Right renal cortex interstitium (tissue), 3 donors: ENCODE measurements at places on chromosomes 5 and 9.

DNA sequence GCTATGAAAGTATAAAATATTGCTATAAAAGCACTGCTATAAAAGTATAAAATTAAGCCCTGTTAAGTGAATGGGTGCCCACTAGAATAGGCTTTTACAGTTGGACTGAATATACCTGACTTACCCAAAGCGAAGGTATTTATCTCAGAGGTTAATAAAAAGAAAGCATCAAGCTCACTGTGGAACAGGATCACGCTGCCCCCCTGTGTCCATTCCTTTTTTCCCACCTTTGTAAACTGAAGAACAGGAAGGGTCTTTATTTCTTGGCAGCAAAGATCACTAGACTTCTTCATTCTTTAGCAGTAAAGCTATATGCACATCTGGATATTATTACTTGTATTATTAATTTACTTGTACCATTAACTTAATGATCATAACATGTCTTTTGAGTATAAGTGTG lies 22.1 kb upstream of the PLPP6 start:
- DNase-seq, result no peak

DNA sequence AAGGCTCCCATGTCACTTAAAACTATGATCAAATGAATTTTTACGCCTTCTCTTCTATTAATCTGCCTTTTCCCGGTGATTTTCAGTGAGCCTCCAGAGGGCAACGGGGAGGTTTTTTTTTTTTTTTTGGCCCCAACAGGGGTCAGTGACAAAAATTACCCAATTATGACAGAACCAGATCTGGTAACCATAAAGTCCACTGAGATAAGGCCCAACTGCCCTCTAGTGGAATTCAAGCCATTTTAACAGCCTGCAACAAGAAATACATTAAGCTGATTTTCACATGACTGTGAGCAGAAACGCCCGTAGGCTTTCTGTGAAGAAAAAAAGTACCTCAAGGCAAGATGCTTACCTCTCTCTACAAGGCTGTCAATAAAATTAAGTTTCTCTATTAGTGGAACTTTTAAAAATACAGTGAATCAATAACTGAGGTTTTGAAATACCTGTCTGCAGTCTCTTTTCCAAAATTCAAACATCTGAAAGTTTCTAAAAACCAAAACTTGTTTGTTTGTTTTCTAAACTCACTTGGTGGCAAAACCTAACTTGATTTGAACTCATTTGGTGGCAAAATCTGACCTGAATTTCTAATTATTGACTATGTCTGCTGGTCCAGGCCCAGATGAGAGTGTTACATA lies 49.7 kb upstream of the FST start:
- no peak for DNase-seq

GRCh38 chr9:29740518-29740917 lies 2167.2 kb upstream of the C9orf72 start:
- no peak for DNase-seq

GRCh38 chr5:80097451-80097850 lies 62.3 kb downstream of the THBS4 start:
- no peak for DNase-seq

GRCh38 chr9:70392189-70392588 lies 22.3 kb downstream of the KLF9 start:
- no peak for DNase-seq

DNA sequence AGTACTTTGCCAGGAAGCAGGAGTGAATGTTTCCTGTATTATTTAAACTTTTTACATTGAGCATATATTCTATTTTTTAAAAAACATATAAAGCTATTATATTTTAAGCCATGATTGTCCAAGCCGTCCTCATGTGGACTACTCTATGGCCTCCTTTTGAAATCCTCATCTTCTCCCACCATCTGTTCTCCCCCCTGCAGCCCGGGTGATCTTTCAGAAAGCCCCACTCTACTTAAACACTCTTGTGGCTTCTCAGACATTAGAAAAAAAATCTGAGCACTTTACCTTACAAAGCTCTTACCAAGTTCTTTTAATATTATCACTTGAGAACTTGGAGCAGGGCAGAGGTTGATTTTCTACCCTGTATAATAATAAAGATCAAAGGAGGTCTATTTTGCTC lies 95.4 kb downstream of the CAVIN4 start:
- DNase-seq, result no peak

GRCh38 chr9:93189369-93190132 lies 5.6 kb downstream of the WNK2 start:
- DNase-seq, result no peak
